ENCODE measurements at places on chromosomes 2 and 18. TPM values are rescaled to one million over a fixed set of nuclear protein-coding genes. Genes with fewer than 3 reads are reported as not detected.

The ALLC gene
- not detected for total RNA-seq

The PCARE gene
- not detected for total RNA-seq

The ALK gene
- total RNA-seq, result 0.16 TPM

The BOLL gene
- total RNA-seq, result not detected

The PARD6G gene
- 26.9 TPM for total RNA-seq

The C2orf76 gene
- total RNA-seq, result 9.2 TPM

DNA sequence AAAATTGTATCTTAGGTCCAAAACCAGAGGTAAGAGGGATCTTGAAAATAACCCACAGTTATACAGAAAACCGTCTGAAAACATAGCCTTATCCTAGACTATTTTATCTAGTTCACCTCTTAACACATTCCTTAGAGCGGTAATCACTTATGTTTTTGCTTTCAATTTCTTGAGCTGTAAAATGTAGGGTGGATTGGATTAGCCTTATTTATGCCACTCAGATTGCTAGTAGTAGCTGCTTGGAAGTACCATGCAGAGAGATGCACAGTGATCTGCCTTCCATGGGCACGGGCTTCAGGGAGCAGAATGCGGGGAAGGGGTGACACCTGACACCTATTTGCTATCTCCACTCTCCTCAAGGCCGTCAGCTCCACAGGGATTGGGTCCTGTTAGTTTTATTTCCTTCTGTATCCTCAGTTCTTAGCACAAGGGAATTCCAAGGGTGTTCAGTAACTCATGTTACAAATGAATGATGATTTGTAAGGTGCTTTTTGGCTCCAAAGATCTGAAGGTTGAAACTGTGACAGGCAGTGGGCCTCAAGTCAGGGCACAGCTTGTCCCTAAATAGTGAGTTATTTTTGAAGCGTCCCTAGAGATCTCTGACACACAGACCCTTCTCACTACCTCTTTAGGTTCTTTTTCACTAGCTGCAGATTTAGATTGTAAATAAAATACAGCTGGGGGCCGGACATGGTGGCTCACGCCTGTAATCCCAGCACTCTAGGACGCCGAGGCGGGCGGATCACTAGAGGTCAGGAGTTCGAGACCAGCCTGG, 64.0 kb upstream of the PMAIP1 start:
- H3K4me1 ChIP-seq, result no peaks in the 10 kb centered on the region
- H3K27ac ChIP-seq, result no peak overlapping the region
- no peaks in the 10 kb centered on the region for H3K36me3 ChIP-seq
- H3K4me3 ChIP-seq, result no peak overlapping the region

GRCh38 chr2:99380376-99381010, 43.3 kb downstream of the EIF5B start:
- DNase-seq, result peak; percentile 39
- no peak overlapping the region for H3K4me3 ChIP-seq
- peaks cover 55% of the 10 kb centered on the region for H3K36me3 ChIP-seq

- H3K36me3 ChIP-seq, result peaks cover 17% of the 10 kb centered on the region
- peaks cover 13% of the 10 kb centered on the region for H3K4me1 ChIP-seq
- H3K4me3 ChIP-seq, result no peak overlapping the region
- no peaks in the 10 kb centered on the region for H3K27me3 ChIP-seq
- no peak for DNase-seq
- H3K27ac ChIP-seq, result no peak overlapping the region
Observed at GRCh38 chr2:105099153-105099552, 61.3 kb downstream of the MRPS9 start.

All from astrocyte (in vitro differentiated cells and primary cell).